ENCODE measurements at places on chromosomes 4 and X.

- no peak for DNase-seq
These were observed 38.1 kb upstream of the NOCT start for GRCh38 chr4:138977524-138977923.

DNA sequence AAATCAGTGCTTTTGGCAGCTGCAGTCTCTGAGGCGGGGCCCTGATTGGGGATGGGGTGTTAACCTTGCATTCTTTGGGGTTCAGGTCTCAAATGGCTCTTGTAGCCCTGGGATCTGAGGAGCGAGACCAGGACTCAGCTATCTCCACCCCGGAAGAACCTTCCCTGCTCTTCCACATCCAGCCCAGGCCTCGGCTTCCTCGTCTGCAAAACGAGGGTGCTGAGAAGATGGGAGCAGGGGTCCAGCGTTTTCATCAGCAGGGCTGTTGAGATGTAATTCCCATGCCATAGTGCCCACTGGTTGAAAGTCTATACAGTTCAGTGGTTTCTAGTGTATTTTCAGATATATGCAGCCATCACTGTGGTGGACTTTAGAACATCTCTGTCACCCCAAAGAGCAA, 34.6 kb upstream of the WFS1 start:
- no peak for DNase-seq

- no peak for DNase-seq
These were observed 8.2 kb downstream of the PRRG3 start for GRCh38 chrX:151703487-151703886.

DNA sequence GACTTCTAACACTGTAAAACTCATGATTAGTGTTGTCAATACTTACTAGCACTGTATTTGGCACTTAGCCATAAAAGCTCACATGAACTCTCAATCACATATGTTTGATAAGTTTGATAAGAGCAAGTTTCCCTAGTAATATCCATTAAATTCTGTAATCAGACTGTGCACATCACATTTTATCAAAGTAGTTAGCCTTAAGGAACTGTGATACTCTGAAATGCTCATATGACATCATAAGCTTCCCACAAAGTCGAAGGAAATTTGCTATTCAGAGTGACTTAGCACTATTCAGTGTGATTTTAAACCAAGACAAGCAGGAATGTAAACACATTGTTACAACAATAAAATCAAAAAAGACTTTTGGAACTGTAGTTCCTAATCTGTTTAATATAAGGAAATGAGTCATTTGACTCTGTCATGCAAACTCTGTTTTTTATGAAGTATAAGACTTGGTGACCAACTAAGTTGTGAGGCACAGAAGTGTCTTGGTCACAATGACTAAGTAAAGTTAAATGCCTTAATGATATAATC, 6.7 kb downstream of the SLC7A11 start:
- no peak for DNase-seq

DNA sequence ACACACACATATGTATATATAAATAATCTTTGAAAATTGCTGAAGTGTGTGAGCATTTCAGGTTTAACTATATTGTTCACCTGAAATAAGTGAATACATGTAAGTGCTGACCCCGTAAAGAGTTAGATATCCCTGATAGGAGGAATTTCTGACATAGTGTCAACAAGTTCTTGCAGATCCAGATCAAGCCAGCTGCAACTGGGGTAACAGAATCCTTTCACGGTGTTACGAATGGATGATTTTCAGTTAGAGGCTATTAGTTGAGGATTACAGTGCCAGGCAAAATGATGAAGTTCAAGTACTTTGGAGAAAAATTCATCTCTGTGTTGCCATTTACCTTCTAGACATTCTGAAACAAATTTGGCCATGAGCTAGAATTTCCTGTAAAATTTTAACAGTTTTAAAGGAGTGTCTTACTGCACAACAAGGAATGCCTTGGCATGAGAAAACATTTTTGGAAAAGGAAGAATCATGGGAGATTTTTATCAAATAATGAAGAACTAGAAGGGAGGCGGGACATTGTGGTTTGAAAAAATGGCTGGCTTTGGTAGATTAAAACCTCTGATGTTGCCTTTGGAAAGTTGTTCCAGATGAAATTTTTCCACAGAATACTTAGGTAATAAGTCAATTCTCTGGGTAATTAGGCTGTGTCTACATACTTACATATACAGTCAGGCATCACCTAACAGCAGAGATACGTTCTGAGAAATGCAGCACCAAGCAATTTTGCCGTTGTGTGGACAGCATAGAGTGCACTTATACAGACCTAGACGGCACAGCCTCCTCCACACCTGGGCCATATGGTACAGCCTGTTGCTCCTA, 84.4 kb upstream of the FAT1 start:
- no peak for DNase-seq

DNA sequence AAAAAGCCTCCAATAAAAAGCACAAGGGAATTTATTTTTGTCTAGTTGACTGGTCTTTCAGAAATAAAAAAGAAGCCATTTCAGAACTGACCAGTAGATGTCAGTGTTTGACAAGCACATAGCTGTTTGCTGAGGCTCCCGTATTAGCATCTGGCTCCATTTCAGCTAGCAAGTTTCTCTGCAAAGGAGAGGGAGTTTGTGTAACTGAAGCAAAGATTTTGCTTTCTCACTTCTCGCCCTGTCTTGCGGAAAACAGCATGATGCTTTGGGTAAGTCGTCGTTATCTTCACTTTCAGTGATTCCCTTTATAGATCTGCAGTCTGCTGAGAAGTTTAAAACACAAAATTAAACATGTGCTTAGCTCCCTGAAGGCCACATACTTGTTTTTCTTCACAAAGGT, 85.5 kb downstream of the CT47B1 start:
- no peak for DNase-seq

DNA sequence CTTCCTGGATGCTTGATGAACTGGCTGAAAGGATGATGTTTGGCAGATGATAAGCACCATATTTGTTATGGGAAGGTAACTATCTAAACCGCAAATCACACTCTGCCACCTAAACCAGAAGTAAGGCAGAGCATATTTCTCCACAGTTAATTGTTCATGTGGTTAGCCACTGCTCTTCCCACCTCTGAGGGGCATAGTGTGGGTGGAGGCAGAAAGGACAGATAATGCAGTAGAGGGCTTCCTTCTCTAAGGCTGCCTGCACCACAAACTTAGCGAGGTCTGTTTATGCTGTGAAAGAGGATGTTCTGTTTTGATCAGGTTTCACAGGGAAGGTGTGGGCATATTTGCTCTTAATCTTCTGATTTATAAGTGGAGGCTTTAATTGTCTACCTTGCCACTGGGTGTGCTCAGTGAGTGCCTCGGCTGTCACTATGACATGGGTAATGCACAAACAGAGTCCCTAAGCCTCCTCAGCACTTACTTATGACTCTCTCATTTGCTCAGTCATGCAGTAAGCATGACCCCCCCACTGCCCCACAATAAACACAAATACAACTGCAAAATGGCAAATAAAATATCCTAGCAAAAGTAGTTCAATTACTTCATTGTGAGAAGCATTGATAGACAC, 401.0 kb downstream of the TMA16 start:
- DNase-seq, result no peak

- no peak for DNase-seq
These were observed 16.3 kb upstream of the MBNL3 start for GRCh38 chrX:132505116-132505515.

DNA sequence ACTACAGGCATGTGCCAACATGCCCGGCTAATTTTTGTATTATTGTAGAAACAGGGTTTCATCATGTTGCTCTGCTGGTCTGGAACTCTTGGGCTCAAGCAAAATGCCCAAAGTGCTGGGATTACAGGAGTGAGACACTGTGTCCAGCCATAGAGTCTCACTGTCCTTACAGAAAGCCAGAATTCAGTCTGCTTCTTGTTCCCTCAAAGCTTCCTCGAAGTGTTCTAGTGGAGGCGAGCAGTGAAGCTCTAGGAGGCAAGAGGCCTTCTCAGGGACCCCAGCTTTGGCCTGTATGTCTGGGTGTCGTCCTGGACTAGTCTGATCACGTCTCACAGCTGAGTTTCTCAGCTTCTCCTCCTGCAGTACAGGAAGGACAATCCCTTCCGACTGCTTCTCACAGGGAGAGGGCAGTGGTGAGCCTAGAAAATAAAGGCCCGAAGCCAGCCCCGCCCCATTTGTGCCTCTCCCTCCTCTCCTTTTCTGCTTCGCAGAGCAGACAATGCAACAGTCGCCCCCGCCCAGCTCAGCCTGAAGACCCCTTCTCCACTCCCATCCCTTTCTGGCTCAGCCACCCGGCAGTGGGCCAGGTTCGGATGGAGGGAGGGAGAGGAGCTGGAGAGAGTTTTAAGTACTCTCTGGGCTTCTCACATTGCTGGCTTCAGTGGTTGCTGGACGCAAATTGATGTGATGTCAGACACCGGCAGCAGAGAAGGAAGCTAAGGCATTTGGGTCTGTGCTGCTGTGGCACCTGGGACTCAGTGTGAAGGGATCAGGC, 11.1 kb upstream of the FAM3A start:
- peak; percentile 62 for DNase-seq

DNA sequence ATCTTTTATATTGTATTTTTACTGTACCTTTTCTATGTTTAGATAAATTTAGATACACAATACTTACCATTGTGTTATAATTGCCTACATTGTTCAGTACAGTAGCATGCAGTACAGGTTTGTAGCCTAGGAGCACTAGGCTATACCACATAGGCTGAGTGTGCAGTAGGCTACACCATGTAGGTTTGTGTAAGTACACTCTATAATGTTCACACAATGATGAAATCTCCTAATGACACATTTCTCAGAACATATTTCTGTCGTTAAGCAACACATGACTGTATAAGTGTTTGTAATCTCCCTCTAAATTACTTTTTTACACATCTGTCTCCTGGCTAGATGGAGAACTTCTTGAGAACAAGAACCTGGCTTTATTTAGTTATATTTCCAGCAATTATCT, 40.3 kb downstream of the UCHL1 start:
- DNase-seq, result no peak

DNA sequence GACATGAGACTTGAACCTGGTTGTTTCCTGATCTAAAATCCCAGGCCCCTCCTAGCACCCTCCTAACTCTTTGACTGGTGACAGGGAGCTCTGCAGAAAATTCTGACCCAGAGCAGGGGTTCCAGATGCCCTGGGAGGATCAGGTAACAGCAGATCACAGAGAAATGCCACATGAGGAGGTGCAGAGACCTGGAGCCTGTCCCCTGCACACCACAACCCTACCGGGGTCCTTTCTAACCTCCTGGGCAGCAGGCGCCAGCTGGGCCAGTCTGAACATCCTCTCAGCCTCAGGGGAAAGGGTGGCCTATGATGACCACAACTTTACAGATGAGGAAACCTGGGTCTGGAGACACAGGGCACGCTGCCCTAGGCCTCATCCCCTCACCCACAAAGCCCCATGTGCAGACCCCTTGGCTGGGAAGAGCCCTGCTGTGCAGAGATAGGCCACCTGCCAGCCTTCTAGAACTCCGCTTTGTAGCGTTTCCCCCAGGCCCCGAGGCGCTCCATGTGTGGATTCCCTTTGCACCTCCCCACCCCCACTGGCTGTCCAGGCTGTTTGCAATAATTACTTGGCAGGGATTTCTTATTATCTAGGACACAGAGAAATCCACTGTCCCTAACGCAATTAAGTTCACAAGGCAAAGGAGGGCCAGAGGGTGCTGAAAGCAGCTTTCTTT, 36.5 kb downstream of the WDR1 start:
- DNase-seq, result no peak

DNA sequence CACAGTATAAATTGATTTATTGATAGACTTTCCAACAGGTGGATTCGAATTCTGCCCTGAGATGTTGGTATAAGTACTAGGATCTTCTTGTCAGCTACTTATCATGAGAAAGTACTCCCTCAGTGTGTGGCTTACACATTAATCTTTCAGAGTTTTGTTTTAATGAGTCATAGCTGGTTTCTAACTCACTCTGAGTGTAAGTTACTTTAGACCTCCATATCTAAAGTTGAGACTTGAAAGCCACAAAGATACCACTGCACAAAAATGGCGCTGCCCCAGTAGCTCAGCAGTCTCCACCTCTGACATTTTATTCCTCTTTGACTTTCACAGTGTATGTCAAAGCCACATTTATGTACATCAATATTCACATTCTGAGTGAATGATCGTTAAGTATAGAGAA, 318.5 kb downstream of the ARAP2 start:
- no peak for DNase-seq
